ENCODE measurements at places on chromosomes 11 and 22.

DNA sequence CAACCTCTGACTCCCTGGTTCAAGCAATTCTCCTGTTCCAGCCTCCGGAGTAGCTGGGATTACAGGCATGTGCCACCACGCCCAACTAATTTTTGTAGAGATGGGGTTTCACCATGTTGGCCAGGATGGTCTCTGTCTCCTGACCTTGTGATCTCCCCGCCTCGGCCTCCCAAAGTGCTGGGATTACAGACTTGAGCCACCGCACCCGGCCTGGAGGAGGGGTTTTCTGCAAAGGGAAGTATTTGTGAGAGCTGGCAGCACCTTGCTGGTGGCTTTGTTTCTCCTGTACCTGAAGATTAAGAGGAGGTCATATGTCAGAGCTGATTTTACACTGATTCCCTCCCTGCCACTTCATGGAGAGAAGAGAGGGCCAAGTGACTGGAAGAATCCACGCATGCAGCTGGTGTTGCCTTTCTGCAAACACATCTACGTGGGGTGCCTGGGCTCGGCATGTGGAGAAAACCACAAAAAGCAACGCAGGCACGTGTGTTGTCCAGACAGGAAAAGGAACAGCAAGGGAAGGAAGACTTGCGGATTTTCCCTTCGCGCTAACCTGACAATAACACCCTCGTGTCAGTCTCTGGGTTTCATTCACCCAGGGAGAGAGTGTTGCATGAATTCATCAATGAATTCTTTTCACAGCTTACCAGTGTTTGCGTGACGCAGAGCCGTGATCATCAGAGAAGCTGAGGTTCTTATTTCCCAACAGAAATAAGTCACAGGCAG is 61.9 kb downstream of the TSPAN18 start:
- no peak for DNase-seq

DNA sequence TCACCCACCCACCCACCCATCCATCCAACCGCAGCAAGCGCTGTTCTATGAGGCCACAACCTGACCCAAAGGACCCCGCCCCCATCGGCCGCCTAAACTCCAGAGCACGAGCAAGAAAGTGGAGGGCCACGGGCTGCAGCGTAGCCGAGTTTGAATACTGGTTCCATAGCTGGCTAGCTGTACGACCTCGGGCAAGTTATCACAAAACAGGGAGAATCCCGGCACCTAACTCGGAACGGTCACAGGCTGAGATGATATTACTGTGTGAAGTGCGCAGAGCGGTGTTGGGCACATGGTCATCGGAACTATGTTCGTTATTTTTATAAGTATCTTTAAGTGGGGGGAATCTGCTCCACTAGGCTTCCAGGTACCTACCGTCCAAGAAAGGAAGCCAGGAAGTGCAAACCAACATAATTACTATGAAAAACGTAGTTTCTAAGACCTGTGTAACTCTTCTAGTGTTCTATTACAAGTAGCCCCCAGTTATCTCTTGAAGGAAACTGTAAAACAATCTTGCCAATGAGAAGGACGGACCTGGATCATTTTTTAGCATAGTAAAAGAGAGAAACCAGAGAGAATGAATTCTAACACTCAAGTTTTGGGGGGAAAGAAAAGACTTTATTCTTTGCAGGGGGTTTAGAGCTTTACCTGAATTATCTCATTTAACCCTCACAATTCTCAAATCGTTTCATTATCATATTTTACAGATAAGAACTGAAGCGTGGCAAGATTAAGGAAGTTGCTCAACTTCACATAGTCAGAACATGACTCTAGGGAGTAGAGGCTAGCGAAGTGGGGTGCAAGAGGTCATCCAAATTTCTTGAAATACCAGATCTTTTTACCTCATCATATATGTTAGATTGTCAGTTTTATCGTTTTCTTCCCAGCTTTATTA is 663 bp upstream of the BUD13 start:
- no peak for DNase-seq

DNA sequence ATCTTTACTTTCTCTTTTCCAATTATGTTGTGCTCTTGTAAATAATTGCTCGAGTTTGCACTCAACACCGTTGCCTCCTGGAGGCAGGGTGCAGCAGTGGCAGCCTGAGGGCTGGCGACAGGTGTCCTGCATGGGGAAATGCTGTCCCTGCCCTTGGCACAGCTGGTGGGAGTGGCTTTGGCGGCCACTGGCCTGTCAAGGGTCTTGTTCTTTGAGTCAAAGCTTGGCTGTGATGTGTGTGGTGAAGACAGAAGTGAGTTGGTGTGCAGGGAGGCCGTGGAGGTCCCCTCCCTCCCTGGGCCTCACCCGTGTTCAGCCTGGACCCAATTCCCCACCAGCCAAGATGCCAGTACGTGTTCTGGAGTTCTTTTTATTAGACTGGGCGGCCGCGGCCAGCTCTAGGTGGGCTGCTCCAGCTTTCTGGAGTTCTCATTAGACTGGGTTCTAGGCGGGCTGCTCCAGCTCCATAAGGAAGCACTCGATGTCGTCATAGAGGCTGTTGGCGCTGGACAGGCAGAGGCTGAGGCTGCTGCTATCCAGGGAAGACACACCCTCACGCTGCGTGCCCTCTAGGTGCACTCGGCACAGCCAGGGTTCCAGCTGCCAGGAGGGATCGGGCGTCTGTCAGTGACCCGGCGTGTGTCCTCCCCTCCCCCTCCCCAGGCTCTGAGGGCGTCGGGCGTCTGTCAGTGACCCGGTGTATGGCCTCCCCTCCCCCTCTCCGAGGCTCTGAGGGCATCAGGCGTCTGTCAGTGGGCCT is 3.4 kb downstream of the IRF7 start:
- no peak for DNase-seq

DNA sequence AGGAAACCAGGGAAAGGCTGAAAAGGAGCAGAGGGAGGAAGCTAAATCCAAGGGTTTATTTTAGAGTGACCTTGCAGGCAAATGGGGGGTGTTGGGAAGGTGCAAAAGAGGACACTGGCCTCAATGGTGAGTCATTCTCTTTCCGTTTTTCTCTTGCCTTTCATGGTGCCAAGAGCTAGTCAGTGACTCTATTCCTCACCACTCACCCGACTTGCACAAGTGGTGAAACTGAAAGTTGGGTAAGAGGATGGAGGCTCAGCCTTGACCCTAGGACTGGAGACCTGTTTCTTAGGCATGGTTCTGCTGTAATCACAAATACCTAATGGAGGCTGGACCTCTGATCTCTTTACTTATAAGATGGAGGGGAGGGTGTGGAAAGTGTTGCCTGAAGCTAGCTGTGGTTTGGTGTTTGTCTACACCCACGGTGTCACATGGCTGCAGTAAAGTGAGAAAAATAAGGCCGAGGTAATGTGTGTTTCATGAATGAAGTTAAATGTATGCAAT is 67.3 kb upstream of the CREB3L1 start:
- DNase-seq: peak; percentile 46

DNA sequence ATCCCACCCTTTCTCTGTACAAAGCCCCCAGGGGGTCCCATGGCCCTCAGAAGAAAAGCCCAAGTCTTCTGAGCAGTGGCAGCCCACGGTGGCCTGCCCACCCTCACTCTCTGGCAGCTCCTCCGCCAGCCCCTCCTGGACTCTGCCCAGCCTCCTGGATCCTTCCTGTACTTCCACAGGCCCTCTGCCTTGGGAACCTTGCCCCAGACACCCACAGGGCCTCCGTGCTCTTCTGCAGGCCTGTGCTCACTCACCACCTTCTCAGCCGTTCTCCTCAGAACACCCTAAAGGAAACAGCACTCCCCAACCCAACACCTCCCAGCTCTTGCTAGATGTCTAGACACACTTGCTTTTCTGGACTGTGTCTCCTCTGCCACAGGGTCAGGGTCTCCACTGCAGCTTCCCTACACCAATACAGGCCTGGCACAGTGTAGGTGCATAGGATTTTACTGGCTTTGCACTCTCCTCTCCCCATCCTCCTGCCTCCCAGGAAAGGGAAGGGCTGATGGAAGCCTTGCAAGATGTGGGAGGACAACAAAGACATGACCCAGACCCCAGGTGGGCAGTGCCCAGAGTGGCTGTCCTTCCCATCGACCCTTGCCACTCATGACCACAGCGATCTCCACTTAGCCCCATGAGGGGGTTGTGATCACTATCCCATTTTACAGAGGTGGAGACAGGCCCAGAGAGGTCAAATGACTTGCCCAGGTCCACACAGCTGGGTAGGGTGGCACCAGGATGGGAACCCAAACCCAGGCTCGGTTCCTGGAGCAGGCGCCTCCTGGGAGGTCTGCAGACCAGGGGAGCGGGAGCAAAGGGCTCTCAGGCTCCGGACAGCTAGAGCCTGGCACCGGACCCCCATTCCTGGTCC is 2.0 kb downstream of the SCARF2 start:
- DNase-seq: no peak

- no peak for DNase-seq
Observed at GRCh38 chr22:31233001-31233400, 20.9 kb downstream of the LIMK2 start.

GRCh38 chr22:40189997-40190396 is 12.3 kb downstream of the TNRC6B start:
- DNase-seq: no peak

DNA sequence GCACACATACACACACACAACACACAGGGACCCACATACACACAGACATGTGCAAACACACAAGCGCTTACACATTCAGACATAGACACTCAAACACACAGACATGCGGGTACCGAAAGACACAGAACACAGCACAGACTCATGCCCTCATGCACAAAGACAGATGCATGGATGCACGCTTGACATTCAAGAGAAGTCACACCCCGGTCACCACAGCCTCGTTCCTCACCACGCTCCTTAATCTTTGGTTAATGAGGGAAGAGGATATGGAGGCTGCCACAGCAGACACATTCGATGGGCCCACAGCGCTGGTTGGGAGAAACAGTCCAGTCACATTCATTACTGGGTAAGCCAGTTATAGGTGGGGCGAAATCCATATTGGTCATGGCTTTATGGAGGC is 51.9 kb upstream of the EIF3D start:
- DNase-seq: no peak

- no peak for DNase-seq
Observed at GRCh38 chr22:48705159-48705916, 1122.3 kb downstream of the BRD1 start.

DNA sequence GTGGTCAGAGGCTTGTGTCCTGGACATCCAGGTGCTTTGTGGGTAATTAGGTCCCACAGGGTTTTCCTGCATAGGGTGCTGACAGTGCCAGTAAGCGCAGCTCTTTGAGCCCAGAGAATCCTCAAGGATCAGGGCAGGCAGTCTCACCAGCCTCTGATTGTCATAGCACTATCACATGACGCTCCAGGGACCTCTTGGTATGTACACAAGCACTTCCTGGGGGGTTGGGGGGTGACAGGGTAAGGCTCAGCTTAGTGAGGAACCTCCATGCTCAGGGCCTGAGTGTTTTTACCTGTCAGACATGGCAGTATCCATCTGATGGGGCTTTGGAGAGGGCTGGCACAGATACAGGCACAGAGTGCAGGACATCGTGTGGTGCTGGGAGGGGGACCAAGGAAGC is 27.9 kb upstream of the SUSD2 start:
- DNase-seq: no peak

DNA sequence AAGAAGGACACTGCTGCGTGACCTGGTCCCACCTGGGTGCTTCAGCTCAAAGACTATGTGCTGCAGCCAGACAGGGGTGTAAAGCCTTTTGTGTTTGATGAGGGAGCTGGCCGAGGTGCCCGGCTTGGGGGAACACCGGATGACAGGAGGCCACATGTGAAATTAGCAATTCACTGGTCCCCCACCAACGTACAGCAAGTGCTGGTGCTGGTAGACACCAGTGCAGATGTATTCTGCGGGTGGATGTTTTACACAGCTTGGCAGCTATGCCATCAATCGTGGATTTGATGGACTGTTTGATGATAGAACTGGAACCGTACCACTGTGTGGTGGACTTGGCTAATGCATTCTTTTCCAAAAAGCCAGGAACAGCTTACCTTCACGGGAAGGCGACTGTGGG is 47.9 kb upstream of the LIPT2 start:
- DNase-seq: no peak

DNA sequence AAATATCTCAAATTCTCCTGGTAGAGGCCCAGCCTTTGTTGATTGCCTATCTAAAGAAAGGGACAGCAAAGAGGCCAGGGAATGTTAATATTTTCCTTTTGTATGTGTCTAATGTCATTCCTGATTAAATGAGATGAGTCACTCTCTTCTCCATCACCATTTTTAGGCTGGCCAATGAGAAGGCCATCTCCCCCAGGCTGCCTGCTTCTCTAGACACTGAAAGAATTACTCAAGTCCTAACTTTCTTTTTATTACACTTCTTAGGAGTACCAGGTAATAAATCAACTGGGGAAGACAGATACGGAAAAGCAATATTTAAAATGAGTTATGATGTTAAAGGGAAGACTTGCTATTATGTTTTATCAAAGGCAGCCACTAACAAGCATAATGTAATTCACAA is 259.2 kb upstream of the SORL1-AS1 start:
- no peak for DNase-seq

DNA sequence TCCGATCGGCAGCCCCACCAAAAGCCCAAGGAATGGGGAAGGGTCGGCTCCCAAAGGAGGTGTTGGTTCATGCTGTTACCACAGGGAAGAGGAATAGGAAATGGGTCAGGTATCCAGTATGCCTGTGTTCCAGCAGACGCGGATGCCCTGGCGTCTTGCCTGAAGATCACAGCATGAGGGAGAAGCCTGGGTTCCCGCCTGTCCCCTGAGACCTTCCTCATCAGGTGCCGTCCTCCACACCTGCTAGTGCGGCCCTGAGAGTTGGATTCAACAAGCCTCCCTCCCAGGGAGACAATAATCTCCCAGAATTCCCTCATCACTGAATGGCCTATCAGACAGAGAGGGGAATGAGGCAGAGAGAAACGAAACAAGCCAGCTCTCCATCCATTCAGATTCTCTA is 92.2 kb downstream of the SPATA19 start:
- no peak for DNase-seq

GRCh38 chr11:114813189-114813718 is 134.9 kb downstream of the NXPE2 start:
- DNase-seq: no peak

DNA sequence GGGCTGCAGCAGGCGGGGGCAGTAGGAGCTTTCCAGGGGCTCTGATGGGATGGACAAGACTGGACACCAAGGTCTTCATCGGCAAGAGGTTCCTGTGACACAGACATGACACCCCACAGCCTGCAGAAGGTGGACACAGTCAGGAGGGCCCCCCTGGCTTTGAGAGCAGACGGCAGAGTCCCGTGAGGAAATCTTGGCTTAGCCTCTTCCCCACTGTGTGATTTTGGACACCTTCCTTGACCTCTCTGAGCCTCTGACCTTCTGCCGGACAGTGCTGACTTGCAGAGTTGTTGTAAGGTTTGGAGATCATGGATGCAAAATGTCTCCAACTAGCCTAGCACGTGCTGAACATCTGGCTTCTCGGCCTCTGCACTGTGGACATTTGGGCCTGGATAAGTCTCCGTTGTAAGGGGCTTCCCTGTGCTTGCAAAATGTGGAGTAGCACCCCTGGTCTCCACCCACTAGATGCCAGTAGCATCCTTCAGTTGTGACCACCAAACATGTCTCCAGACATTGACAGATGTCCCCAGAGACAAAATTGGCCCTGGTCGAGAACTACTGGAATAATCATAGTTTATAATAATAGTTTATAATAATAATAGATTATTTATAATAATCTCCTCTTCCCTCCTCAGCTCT is 54.6 kb downstream of the MCM5 start:
- no peak for DNase-seq

GRCh38 chr11:73384872-73385689 is 8.9 kb downstream of the RELT start:
- no peak for DNase-seq
